ENCODE measurements at places on chromosomes 4 and X.

DNA sequence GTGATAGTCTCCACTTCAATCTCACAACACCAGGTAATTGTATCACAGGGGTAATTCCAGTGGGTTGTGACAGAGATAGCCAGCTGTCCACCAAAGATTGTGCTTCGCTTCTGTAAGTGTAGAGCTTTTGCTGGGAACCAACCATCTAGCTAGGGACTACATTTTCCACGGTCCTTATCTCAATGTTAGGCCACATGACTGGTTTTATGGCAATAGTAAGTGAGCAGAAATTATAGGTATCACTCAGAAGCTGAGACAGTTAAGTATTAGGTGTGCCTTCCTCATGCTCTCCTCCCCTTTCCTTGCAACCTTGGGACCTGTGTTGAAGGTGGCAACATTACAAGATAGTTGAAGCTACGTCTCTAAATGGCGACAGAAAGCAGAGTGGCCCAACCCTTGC is 108.8 kb upstream of the NALF2 start:
- DNase-seq = no peak

GRCh38 chr4:158450741-158451140 is 70.9 kb upstream of the RXFP1 start:
- no peak for DNase-seq

GRCh38 chr4:15735536-15735935 is 32.7 kb downstream of the BST1 start:
- no peak for DNase-seq

- no peak for DNase-seq
Observed at GRCh38 chr4:22427675-22428074, 88.2 kb downstream of the ADGRA3 start.

DNA sequence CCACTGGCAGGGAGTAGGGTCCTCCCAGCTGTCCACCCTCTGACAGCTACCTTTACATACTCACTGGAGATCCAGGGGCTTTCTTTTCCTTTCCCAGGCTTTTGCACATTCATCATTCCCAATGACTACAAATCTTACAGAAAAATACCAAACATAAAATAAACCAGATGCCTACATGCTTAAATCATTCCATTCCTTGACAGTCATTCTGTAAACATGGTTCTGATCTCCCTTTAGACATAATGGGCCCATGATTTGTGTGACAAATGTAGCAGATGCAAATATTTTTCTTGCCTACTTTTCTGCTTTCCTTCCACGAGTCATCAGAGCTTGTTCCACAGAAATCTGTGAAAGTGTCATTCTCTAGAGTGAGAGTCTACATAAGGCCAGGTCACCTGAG is 207.0 kb downstream of the IDS start:
- no peak for DNase-seq

GRCh38 chr4:41546638-41547037 is 8.7 kb downstream of the LIMCH1 start:
- no peak for DNase-seq

DNA sequence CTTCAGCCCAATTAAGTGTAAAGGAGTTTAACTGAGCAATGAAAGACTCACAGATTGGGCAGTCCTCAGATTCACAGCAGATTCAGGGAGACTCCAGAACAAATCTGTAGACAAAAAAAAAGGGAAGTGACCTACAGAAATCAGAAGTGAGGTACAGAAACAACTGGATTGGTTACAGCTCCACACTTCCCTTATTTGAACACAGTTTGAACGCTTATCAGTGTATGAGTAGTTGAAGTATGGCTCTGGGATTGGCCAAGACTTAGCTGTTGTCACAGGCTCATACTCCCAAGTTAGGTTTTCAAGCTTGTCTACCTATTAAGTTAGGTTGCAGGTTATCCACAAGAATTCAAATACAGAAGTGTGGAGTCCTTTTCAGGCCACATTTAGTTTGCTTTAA is 112.4 kb upstream of the ELOVL6 start:
- no peak for DNase-seq

DNA sequence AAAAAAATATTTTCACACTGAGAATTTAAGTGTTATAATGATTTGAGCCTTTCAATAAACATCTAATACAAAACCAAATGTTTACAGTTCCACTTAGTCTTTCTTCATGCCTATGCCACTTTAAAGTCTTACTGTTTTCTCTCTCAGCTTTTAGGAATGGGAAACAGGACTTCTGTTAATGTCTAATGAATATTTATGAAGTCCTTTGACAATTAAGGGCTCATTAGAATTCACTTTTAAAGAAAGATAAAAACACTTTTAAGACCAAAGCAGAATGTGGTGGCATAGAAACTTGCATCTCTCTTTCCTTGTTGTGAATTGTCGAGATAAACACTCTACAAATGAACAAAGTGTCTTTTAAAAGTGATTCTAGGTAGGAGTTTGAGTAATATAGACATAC is 315.9 kb downstream of the BMPR1B start:
- no peak for DNase-seq

DNA sequence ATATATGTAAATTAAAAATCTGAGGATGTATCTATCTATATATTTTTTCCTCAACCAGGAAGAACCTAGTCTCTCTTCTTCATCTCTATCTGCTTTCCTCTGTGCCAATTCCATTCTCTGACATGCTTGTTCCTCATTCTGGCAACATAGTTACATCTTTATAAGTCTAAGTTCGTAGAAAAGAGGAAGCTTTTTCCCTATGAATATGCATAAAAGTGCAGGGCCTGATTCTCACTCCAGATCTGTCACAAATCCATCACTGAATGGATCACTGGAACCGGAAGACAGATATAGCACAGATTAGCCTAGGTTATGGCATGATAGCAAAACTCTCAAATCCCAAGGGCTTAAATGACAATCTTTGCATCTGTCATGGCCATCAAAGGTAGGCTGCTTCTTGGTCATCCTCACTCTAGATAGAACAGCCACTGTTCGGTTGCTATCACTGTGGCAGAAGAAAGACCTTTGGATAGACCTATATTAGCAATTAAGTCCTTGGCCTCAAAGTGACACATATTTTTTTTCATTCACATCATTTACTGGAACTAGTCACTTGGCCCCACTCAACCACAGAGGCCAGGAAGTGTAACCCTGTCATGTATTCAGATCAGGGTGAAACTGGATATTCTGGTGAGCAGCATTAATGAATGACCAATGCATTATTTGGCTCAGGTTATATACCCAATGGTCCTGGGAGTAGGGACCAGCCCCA is 22.2 kb downstream of the DTHD1 start:
- peak; percentile 15 for DNase-seq

DNA sequence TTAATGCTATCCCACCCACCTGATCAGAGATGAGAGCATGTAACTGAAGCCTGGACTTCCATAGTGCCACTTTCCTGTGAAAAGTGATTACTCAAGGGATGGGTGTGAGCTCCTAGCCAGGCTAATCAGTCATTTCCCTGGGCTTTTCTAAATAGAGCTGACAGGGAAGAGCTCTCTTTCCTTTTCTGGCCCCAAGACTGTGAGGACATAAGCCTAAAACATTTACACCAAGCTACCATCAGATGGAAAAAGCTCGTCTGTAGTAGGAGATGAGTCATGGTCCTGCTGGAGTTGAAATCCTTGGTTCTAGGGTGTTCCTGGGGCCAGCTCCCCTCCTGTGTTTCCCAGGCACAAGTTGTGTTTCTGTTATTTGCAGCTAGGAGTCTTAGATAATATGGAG is 52.4 kb upstream of the NDP start:
- DNase-seq = no peak

GRCh38 chr4:143380629-143381028 is 44.0 kb downstream of the GAB1 start:
- no peak for DNase-seq

DNA sequence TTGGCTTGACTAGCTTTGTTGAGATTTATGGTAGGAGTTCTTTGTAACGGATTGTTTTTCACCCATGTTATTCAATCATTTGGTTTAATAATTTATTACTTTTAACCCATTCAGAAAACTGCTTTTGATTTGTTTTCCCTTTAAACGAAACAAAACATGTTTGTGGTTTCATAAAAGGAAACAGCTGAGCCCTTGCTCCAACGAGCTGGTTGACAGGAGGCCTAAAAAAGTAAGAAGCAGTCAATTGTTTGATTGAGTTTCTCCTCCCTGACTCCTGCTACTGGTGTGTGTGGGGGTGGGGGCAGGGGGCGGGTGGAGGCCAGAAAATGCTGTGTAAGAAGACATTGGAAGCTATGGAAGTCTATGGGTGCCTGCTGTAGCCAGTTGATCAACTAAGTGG is 102.8 kb downstream of the CHRDL1 start:
- DNase-seq = no peak

DNA sequence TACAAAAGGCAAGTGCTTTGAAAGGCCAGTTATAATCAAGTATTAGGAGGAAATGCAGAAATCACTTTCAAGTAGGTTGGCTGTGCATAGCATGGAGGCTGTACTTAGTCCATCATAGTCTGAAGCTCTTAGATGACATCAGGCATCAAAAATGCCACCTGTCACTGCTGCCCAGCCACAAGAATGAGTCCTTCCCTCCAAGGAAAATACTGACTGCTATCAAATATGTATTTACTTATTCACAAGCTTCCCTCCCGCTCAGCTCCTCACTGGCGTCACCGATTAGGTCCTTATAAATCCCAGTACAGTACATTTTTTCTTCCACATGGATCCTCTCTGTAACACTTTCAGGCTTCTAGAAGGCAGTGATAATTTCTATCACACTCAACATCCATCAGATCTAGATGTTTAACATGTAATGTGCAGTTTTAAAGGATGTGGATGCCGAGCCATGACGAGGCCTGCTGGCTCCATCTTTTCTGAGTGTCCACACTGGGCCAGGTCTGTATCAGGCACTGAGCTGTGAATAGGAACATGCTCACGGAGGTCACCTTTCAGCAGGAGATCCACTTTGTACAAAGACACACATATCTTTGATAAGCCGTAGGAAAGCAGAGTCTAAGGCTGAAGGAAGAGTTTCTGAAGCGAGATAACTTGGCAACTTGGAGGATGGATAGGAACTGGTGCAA is 121.9 kb downstream of the PALLD start:
- no peak for DNase-seq

DNA sequence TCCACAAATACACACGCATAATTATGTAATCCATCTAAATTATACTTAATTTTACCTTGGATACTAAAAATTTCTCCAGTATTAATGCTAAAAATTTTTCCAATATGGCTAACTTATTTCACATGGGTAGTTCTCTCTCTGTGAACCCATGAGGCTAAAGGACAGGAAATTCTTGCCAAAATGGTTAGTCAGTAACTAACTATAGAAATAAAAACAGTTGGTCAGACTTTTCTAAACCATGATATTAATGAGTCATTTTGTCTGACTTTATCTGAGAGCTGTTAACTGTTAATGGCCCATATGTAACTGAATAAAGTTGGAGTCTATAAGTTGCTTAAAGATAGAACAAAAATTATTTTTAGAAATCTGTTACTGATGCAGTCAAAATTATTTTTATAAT is 549.4 kb downstream of the TLL1 start:
- no peak for DNase-seq

- DNase-seq = no peak
Observed at GRCh38 chr4:130576218-130576617, 1480.3 kb downstream of the C4orf33 start.

DNA sequence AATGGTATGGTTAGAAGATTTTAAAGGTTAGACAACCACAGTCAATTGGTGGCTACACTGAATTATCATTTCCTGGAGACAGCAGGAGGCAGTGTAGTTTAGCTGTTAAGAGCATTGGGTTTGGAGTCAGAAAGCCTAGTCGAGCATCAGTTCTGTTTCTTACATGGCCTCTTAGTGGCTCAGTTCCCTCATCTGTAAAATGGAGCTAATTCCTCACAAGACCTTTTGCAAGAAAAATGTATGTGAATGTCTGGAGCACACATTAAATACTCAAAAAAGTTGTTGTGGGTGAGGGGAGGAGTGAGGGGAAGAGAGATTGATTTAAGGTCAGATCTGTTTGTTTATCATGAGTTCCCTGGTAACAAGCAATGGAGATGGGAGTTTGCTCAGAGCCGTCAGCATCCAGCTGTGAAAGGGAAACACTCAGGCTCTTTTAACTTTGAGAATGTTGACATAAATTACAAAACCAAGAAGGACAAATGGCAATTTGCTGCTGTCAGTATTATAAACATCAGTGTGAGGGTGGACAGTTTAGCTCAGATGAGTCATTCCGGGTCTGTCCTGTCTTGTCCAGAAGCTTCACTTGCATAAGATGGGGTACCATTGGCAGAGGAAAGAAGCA is 98.2 kb upstream of the PGRMC2 start:
- no peak for DNase-seq

All from CD4-positive, alpha-beta T cell treated with Interferon gamma for 1 hour (primary cell).